T-helper 17 cell (primary cell): ENCODE measurements at places on chromosomes 13 and 19.

DNA sequence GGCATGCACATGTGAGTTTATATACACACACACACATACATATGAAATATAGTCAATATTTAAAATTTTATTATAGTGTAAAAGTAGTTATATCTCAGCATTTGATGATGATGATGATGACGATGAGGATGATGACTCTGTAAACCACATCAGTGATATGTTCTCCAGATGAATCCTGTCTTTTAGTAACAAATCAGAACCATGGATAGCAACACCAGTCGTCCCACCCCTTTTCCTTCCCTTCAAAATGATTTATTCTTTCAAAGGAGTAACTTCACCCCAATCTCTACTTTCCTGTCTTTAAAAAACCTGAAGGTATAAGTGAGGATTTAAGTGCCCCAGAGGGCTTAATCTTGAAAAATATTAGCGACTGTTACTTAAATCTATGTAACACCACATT, 74.1 kb downstream of the DCLK1 start:
- DNase-seq, result no peak

DNA sequence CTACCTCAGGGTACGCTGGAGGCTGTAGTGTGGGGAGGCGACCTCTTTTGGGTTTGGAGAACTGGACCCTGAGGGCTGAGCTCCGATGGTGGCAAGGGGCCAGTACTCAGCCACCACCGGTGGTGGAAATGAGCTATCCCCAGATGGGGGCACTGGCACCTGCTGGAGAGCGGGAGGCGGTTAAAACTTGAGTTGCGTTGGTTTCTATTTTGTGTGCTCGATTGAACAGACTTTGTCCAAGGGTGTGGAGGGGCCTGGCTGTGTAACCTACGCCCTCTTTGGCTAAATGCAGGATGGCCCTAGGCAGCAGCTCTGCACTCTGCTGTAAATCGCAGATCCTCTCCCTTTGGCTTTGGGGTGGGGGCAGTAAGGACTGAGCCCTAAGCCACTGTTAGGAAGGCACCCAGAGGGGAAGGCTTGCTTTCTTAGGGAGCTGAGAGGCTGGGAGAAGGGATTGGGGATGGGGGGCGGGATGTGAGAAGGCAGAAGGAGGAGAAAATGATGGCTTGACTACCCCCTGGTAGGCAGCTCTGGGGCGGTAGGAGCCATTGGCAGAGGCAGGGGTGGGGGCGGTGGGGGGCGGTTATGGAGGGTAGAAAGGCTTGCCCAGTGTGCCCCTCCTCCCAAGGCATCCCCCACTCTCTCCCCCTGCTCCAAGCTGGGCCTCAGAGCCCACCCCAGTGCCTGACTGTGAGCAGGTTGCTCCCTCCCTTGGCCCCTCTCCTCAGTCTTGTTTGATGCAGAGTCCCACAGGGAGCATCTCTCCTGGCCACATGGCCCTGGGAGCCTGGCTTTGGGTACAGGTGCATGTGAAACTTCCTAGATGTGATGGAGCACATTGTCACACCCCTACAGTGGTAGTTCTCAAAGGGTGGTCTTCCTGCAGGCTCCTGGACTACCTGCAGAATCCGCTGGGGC, 5.0 kb downstream of the VSTM2B start:
- DNase-seq, result no peak

DNA sequence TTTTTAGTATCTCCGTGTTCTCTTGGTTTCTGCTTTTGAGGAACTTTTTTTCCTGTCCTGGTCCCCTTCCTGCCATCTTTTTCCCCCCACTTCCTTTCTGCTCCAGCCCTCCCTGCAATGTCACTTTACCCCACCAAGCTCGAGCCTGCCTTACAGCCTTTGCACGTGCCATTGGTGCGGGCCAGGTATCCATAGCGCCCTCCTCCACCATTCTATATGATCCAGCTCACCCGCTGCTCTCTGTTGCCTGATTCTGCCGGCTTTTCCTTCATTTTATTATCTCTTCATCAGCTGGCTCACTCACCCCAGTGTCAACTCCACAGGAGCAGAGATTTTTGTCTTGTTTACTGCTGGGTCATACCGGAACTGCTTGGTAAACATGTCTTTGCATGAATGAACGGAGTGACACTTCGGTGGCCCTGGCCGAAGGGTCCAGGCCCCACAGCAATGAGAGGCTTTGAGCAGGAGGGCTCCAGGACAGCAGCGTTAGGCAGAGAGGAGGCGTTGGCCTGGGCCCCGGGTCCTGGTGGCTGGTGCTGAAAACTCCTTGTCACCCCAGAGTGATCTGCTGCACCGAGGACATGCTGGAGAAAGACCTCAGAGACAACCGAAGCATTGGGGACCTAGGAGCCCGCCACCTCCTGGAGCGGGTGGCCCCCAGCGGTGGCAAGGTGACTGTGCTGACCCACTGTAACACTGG, 1.2 kb downstream of the MRI1 start:
- DNase-seq, result no peak

GRCh38 chr19:18029617-18030338, 21.8 kb downstream of the ARRDC2 start:
- no peak for DNase-seq

- no peak for DNase-seq
Observed at GRCh38 chr13:30676672-30677071, 58.7 kb upstream of the ALOX5AP start.

- peak; percentile 77 for DNase-seq
Observed at GRCh38 chr19:35267818-35268535, 785 bp upstream of the USF2 start.

DNA sequence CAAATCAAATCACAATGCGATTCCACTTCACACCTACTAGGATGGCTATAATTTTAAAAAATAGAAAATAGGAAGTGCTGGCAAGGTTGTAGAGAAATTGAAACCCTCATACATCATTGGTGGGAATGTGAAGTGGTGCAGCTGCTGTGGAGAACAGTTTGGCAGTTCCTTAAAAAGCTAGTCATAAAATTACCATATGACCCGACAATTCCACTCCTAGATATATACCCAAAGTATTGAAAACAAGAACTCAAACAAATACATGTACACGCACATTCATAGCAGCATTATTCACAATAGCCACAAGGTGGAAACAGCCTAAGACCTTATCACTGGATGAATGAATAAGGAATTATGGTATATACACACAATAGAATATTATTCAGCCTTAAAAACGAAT, 12.0 kb downstream of the HMGB1 start:
- DNase-seq, result no peak

DNA sequence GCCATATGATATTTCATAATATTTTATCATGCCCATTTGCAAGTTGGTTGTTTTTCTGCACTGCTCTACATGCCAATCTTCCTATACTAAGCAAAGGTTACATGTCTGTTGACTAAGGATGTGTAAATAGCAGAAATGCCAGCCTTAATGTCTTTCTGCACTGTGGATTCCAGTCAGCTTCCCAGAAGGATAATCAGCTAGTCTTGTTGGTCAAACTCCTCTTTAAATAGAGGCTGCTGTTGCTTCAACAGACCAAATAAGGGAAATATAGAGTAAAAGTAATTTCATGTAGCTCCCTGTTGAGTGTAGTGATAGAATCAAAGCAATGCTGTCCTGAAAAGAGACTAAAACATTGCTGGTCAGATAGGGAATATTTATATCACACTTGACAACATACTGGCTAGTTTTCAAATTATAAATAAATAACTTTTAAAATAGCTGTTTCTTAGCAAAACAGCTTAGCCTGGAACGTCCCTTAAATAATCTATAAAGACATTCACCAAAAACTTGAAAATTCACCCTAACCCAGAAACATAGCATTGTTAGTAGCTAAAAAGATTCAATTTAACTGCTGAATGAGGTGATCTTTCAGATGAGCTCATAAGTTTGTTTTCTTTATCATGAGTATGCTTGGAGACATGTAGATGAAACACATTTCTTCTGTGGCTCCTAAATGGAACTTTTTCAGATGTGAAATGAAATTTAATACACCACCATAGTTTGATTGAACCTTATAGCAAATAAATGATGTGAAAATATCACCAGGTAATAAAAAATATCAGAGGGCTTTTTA, 56.6 kb downstream of the FRY start:
- DNase-seq, result no peak

DNA sequence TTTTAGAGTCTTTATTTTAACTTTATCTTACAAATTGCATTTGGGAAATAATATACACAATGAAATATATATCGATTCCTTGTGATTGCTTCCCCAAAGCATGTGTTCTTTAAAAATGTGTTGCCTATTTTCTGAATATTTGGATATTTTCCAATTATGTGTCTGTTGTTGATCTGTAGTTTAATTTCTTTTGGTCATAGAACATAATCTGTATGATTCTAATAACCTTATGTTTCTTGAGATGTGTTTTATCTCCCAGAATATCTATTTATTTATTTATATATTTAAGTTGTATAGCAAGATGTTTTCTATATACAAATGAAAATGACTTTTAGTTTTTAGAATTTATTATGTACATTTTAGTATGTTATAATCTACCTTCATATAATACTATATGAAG, 710.8 kb upstream of the PCDH20 start:
- DNase-seq, result no peak

GRCh38 chr13:36131931-36132297, 732 bp upstream of the DCLK1 start:
- no peak for DNase-seq

DNA sequence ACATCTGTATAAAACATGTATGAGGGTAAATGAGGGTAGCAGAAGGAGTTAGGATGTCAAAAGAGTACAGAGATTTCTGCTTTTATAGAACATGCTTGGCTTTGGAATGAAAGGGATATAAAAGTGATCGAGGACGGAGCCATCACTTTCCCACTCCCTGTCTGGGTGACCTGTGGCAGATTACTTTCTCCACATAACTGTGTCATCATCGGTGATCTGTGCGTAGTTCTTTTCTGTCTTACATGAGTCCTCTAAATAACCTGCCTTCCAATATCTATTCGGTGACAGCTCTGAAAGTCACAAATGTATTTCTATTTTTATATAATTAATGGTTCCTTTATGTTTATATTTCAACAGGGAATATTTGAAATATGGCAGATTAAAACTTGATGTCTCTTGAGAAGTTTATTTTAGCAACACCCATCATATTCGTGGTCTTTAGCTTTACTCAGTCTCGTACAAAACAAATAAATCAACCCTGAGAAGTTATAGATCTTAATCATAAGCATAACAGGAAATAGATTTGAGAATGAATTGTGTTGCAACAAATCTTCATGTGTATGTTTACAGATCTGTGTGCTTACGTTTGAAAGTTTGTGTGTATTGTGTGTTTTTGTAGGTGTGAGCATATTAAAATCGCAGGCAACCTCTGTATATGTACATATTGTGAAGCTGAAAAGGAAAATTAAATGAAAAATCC, 1094.3 kb downstream of the EFNB2 start:
- DNase-seq, result no peak

- no peak for DNase-seq
Observed at GRCh38 chr19:19487950-19488874, 27.1 kb downstream of the TSSK6 start.

- no peak for DNase-seq
Observed at GRCh38 chr19:19420570-19421298, 15.3 kb downstream of the GATAD2A start.

DNA sequence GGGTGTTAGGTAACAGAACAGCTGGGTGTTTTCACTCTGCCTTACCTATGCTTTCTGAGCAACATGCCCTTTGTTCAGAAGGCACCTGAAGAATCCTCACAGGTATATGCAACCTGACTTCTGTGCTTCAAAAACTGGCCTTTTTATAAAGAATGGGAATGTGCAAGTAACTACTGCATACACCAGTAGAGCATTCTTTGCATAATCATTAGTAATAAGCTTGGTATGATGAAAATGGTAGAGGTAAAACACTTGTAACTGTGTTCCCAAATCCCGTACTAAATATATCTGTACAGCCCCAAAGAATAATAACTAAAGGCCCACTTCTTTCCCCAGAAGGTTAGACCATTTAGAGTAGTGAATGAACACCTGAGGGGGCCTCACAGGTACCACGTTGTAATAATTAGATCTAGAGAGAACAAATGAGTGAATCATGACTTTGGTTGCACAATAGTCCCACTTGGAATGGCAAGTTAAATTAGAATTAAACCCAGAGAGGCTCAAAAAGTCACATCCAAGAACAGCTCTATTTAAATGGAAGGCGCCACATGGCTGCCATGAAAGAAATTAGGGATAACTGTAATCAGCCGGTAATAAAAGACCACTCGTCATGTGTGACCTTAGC, 413.9 kb downstream of the KLF12 start:
- no peak for DNase-seq

GRCh38 chr19:40528078-40528477, 48.6 kb upstream of the SHKBP1 start:
- DNase-seq, result no peak

GRCh38 chr13:98039964-98040363, 86.5 kb downstream of the IPO5 start:
- no peak for DNase-seq

DNA sequence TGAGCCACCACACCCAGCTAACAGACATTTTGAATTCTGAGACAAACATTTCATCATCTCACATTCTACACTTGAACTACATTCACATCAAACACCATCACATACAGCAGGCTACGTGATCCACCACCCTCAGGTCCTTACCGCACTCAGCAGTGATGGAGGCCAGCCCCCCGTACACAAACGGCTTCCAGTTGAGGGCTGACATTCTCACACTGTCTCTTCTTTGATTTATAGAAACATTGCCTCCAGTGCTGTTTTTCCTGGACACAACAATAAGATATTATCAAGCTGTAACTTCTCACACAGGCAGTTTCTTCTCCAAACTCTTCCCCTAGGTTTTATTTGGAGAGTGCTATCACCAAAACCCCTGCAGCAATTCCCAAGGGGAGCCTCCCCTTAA, 7.0 kb downstream of the SLC25A30 start:
- DNase-seq, result no peak

- no peak for DNase-seq
Observed at GRCh38 chr13:47945738-47946137, 55.3 kb downstream of the SUCLA2 start.
